Stomach (tissue), 19 donors: ENCODE measurements at places on chromosomes 4 and X.
A peak's percentile ranks its signal among the peaks of the same experiment; 100 is the strongest.

- DNase-seq: peak; percentile 69
Observed at GRCh38 chr4:69095301-69095731, 958 bp upstream of the UGT2B7 start.

DNA sequence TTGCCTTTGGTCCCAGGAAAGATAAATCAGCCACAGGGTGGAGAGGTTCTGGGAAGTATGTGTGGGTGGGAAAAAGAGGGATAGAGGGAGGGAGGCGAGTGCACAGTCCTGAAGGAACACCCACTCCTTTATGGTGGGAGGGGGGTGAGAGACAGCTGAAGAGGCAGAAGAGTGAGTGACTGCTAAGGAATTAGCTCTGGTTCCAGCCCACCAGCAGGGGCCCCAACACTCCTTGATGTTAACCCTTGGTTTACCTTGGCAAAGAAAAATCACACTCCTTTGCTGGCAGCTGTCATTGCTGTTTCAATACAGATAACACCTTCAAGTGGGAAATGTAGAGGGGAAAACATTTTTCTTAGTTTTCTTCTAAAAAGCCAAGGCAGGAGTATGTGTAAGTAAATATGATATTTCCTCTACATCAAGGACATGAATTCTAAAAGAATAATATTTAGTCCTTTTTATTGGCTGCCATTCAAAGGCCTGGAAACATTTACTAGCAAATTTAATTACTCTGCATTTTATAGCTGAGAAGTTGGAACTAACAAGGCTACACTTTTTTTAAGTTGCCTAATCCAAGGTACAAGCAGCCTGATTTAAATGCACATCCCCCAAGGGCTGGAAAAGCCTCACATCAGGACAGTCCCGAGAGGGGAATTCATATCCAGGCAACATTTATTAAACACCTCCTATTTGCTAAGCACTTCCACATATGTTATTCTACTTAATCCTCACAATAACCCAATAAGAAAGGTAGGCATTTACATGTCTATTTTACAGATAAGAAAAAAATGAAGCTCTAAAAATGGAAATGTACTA lies 81.7 kb downstream of the HS6ST2 start:
- DNase-seq: no peak

DNA sequence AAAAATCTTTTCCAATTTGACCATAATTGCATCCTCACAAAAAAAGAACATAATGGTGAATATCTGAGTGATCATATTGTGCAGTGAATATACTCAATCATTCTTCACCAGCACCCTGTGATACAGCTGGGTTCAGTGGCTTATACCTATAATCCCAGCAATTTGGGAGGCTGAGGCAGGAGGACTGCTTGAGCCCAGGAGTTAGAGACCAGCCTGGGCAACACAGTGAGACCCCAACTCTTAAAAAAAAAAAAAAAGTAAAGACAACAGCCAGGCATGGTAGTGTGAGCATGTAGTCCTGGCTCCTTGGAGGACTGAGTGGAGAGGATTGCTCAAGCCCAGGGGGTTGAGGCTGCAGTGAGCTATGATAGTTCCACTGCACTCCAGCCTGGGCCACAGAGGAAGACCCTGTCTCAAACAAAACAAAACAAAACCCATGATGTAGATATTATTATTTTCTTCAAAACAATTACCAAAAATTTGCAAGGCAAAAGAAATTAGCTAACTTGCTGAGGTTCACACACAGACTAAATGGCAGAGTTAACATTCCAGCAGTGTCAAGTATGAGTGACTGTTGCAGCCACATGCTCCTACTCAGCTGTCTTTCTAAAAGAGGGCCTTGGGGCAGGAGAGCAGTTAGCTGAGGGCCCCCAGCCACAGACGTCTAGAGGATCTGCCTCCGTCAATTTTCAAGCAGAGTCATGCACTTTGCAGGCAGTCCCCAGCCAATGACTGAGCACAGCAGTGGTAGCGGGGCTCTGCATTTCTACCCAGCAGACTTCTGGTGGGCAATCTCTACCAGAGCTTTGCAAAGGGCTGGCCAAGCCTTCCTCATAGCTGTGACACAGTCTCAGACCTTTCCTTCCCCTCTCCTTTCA lies 33.4 kb downstream of the ADGRA3 start:
- DNase-seq: no peak

DNA sequence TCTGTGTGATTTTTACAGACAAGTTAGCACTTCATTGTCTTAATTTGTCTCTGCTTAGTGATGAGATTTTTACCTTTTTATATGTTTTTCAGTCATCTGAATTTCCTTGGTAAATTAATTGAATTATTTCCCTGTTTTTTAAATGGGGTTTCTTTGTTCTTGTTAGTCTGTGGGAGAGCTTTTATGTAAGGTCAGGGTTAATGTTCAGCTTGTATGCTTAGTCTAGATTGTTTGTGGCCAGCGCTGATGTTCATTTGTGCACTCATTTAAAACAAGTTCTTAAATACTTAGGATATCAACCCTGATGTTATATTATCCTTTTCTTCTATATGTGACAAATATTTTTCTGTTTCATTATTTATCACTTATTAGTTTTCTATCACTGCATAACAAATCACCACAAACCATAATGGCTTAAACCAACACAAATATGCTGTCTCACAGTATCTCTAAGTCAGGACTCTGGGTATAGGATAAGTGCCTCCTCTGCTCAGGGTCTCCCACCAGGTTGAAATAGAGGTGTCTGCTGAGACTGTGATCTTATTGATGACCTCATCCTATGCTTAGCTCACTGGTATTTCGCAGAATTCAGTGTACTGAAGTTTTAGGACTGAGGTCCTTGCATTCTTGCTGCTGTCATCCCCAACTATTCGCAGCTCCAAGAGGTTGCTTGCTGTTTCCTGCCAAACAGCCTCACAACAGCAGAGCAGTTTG lies 53.2 kb downstream of the ATP10D start:
- no peak for DNase-seq

DNA sequence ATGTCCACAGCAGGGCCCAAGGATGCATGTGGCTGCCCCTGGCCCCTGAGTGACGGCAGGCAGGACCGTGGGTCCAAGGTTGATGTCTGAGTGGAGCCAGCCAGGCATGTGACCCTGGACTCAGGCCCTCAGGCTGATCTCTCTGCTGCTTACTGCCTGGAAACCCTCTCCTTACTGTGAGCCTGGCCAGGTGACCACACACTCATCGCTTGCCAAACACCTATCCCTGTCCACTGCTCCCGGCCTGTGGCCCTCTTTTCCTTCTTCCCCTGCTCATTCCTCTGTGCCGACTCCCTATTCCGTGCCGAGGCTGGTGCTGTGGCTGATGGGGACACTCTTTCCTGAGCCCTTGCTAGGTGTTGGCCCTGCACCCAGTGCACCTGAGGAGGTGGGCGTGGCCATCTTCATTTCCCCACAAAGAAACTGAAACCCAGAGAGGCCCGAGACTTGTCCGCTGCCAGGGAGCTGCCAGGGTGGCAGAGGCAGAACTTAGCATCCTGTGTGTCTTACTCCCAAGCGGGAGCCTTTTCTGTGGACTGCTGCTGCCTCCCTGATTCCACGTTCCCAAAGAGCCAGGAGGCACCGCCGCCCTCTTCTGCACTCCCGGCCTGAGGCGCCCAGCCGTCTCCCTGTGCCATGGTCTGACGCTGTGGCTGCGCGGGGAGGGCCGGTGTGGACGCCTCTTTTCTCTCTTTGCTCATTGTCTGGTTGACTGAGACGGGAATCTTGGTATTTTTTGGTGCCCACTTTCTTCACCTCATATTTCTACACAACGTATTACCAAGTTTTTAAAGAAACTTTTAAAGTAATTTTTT lies 11.2 kb upstream of the RNF4 start:
- peak; percentile 55 for DNase-seq

DNA sequence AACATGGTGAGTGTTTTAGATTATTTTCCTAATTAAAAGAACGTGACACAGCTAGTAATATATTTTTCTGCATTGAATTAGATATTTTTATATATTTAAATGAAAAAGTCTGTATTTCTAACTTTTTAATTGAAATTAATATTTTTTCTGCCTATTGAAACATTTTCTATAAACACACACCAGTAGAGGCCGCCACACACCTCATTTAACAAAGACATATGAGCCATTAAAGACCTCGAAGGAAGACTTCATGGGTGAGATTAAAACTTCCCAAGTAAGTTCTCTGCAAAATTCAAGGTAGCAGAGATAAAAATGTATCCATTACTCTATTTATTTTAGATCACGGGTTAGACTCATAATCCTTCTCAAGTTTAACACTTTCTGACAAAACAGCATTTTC lies 8.3 kb downstream of the SLITRK2 start:
- DNase-seq: no peak

GRCh38 chr4:177070533-177071058 lies 239.1 kb upstream of the NEIL3 start:
- DNase-seq: no peak

GRCh38 chr4:79362626-79363025 lies 36.8 kb upstream of the NAA11 start:
- DNase-seq: no peak

- DNase-seq: peak; percentile 47
Observed at GRCh38 chrX:153537526-153538295, 20.3 kb downstream of the ATP2B3 start.

DNA sequence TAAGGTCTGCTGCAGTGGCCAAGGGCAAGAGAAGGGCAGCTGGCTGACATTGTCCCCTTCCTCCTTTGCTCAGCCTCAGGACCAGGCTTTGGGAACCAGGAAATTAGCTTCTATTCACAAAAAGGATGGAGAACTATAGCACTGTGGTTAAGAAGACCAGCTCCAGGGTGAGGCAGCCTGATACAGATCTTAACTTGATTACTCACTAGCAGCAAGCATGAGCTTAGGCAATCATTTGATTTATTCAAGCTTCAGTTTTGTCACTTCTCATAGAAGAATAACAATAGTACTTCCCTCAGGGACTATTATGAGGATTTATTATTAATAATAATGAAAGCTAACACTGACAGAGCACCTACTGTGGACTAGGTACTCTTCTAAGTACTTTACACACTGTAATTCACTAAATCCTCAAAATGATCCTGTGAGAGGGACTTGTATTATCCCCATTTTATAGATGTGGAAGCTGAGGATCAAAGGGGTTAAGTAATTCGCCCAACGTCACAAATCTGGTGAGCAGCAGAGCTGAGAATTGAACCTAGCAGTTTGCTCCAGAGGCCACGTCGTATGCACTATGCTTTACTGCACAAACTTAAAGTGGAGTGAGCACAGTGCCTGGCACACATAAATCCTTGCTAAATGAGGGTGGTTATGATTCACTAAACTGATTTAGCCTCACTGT lies 130.4 kb upstream of the PAK3 start:
- DNase-seq: no peak

DNA sequence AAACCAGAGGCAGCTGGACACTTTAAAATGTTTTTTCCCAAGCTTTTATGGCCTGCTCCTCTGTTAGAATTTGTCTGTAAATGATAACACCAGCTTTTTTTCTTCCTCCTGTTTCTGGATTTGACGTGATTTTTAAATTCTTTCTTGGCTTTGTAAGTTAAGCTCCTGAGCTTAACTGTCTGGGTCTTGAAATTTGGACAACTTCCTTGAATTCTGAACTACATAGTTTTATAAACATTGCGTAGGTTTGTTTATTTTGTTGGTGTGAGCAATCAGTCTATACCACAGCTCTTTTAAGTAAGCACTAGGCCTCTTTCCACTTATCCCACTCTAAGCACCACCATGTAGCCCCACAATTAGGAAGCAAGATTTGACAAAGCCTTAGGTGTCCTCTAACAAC lies 144.4 kb upstream of the GUCY1A1 start:
- peak; percentile 49 for DNase-seq

- no peak for DNase-seq
Observed at GRCh38 chr4:66554826-66555225, 884.5 kb upstream of the EPHA5 start.

GRCh38 chr4:26589705-26590104 lies 5.8 kb downstream of the TBC1D19 start:
- DNase-seq: no peak

DNA sequence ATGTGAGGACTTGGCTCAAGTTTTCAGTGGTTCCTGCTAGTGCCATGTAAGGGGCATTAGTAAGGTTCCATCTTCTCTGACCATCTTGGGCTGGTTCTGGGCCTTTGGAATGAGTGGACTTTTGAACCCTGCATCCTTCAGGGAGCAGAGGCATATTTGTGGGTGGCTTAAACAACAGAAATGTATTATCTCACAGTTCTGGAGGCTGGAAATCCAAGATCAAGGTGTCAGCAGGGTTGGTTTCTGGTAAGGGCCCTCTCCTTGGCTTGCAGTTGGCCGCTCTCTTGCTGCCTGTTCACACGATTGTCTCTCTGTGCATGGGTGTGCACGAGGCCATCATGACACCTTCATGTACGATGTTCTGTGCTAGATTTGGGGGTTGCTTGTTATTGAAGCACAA lies 21.3 kb downstream of the CCKAR start:
- DNase-seq: no peak

DNA sequence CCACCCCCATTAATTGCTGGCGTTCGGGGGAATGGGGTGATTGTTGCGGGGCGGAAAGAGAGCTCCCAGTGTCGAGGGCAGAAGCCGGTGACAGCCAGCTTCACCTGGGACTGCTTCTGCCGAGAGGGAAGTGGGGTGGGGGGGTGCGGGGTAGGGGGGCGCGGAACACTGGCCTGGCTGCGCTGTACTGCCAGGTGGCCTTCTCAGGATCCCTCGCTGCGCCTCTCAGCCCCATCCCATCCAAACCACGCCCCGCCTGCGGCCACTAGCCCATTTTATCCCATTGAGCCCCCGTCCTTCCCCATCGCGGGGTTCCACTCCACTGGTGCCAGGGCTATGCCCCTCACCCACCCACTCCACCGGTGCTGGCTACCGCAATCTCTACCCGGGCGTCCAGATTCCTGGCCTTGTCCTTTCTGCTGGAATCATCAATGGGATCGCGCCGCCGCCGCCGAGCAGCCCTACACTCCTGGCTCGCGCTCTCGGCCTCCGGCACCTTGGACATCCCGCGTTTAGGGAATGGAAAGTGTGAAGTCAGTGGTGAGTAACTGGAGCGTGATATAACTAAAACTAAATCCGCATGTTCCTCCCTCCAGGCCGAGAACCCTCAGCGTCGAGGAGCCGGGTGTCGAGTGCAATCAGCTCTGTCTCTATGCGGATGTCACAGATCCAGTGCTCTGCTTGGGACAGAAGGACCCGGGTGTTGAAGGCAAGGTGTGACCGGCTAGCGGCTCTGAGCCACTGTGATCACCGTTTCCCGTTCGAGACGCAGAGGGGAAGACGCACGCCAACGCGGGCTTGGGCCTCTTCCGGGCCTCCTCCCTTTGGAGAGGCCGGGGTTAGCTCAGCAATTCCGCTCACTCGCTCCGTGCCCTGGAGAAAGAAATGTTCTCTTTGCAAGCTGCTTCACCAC lies 20.5 kb downstream of the NKX3-2 start:
- DNase-seq: no peak

DNA sequence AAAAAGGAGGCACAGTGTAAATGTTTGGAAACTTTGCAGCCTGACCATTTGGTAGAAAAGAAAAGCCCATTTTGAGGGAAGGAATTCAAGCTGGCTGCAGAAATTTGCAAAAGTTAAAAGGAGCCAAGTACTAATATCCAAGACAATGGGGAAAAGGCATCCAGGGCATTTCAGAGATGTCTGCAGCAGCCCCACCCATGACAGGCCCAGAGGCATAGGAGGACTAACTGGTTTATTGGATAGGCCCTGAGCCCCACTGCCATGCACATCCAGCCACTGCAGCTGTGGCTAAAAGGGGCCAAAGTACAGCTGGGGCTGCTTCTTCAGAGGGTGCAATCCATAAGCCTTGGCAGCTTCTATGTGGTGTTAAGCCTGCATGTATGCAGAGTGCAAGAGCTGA lies 104.9 kb downstream of the HS3ST1 start:
- DNase-seq: no peak

GRCh38 chr4:59518005-59518823 lies 1681.9 kb upstream of the ADGRL3 start:
- DNase-seq: no peak
